G401 (cell line): ENCODE measurements at places on chromosomes 3 and 15. TPM values are rescaled to one million over a fixed set of nuclear protein-coding genes. Genes with fewer than 3 reads are reported as not detected.

Gene CDHR4
- not detected in 2 replicates for total RNA-seq

Gene PRSS50
- not detected in 2 replicates for total RNA-seq

Gene GOLGA6L9
- 0.62 and 1.4 TPM in 2 replicates for total RNA-seq

Gene CYP8B1
- not detected in 2 replicates for total RNA-seq

Gene TMC3
- not detected in 2 replicates for total RNA-seq

Gene SLC27A2
- 0.06 TPM in 1 of 2 replicates, not detected in the other for total RNA-seq

Gene LYZL4
- total RNA-seq = not detected in 2 replicates

Gene ISY1
- total RNA-seq = 30.3 and 64.2 TPM in 2 replicates
